Stimulated activated CD8-positive, alpha-beta memory T cell treated with anti-CD3 and anti-CD28 coated beads, Interleukin-7, amount 100 ng/mL, for 1 hour (primary cell): ENCODE measurements at places on chromosomes 11 and 22.

DNA sequence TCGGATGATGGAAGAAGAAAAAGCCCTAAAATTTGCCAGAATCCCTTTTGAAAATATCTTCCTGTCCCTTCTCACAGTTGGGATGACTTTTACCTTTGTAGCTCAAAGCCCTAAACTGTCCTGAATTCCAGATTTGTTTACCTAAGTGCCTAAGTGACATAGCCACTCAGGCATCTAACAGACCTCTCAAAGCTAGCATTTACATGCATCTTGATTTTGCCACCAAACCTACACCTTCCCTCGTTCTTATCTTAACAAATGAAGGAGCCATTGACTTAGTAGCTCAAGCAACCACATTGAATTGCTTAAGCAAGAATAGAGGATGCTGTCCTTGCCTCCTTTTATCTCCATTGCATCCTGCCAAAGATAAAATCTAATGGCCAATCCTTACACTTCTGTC lies 198.4 kb upstream of the NTM start:
- no peak for DNase-seq

GRCh38 chr11:122863704-122864326 lies 18.7 kb upstream of the JHY start:
- DNase-seq: no peak

GRCh38 chr11:47924184-47924691 lies 56.1 kb upstream of the PTPRJ start:
- DNase-seq: no peak

GRCh38 chr11:113982306-113982705 lies 7.4 kb downstream of the HTR3A start:
- DNase-seq: no peak

DNA sequence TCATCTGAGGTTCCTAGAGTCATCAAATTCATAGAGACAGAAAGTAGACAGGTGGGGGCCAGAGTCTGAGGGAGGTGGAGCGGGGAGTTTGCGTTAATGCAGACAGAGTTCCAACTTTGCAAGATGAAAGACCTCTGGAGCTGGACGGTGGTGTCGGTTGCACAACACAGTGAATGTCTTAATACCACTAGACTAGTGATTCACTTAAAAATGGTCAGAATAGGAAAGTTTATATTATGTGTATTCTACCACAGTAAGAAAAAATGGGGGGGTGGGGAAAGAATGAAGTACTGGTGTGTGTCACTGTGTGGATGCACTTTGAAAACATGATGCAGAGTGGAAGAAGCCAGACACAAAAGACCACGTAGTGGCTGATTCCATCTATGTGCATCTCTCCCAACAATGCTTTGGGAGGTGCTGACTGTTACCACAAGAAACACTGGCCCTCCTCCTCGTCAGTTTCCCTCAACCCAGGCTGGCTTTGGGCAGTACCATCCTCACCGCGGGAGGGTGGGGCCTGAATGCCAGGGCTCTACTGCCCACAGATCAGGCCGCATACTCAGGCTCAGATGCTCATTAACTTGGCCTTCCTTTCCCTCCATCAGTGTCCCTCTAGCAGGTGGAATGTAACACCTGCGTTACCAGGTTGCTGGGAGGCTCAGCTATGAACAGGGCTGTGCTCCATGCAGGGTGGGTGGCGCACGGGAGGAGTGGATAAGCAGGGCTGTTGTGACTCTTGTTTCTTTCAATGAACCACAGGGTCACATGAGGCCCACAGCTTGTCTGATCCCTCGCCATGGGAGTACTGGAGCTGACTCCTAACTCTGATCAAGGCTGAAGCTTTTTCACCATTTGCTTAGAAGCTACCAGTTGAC lies 297.0 kb downstream of the CTTN start:
- DNase-seq: no peak
